CD4-positive, CD25-positive, alpha-beta regulatory T cell (primary cell): ENCODE measurements at places on chromosomes 2 and 18.

- no peak for DNase-seq
These were observed 28.8 kb downstream of the LOXHD1 start for GRCh38 chr18:46628206-46628605.

DNA sequence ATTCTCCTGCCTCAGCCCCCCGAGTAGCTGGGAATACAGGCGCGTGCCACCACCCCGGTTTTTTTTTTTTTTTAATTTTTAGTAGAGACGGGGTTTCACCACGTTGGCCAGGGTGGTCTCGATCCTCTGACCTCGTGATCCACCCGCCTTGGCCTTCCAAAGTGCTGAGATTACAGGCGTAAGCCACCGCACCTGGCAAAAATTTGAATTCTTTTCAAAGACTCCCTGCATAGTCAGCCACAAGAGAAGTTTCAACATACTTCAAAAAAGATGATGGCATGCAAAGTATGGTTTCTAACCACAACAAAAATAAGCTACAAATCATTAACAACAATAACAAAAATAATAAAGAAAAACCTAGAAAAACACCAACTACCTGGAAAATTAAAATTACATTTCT lies 22.0 kb downstream of the HYCC2 start:
- no peak for DNase-seq

DNA sequence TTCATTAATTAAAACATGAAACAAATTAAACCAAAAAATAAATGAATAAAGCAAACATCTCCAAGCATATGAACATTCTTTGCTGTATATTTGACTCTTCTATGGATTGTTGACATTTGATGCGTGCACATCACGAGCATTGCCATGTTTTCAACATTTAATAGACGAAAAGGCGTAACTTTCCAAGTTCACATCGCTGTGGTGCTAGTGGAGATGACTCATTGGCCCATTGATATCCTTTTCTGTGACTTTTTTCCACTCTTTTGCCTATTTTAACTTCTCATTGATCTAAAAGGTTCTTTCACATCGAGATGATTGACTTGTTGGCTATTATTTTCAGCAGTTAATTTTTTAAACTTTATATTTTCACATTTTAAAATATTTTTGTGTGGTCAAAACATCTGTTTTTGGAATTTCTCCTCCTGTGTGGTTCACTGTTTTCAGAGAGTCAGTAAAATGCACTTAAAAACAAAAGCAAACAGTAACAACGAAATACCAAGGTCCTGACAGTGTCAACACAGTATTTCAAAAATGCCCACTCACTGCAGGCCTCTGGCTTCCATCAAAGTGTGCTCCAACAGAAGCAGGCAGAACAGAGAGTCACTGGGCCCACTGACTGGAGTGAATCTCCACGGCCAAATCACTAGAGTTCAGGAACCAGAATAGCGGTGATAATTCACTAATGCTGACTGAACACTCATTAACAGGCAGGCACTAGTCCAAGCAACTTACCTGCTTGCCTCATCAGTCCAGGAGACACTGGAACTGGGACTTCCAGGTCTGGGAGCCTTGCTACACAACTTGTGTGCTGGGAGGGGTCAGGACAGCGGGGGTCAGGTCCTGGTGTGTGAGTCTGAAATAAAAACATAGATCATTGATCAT lies 372.2 kb upstream of the SMIM21 start:
- DNase-seq = no peak

GRCh38 chr18:64929036-64929435 lies 780.1 kb upstream of the LINC00305 start:
- DNase-seq = no peak

GRCh38 chr2:44121899-44122298 lies 46.8 kb upstream of the PPM1B start:
- no peak for DNase-seq

DNA sequence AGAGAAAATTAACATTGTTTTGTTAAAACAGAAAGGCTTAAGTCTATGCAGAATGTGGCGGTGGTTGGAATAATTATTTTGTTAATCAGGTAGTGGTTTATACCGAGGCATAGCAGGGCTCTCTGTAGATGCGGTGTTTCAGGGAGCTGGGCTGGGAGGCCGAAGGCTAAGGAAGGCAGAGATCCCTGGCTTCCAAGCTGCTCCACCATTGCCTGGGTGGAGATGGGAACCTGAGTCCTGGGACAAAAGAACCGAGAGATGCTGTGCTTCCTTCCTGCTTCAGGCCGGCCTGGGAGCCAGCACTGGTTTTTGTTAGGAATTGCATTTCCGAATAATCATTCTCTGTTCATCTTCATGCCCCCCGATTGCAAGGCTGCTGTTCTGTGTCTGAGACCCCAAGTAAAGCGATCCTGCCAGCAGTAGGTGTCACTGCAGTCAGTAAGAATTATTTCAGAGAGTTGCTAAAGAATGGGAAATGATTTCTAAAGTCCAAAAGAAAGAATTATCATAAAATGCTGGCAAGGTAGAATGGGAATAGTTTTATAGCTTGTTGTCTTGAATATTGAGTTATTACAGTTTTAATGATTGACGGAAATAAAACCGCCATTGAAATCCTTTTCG lies 824.9 kb downstream of the GALR1 start:
- no peak for DNase-seq
